GM20000 (cell line): ENCODE measurements at places on chromosomes 2 and 18.

DNA sequence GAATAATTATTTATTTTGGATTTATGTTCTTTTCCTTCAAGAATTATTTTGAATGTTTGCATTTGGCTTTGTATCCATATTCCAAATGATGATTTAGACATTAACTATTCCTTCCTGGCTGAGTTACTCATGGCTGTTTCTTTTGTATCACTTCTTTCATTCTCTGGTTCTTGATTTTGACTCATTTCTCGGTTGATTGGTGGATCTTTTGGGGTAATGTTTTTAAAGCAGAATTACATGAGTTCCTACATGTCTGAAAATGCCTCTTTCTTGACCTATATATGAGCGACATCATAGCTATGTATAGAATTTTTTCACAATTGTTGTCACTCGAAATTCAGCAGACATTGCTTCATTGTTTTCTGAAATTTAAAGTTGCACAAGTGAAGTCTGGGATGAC lies 39.5 kb downstream of the CYP26B1 start:
- DNase-seq, result no peak

DNA sequence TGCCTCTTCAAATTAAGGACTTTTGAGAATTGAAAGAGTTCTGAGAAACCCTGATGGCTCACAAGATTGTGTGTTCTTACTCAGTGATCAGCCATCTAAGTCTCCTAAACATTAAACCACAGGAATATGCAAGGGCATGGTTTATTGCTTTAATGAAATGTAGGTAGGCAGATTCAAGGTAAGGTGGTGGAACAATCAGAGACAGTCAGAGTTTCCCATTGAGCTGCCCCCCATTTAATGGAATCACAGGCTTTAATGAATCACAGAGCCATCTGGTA lies 107.8 kb upstream of the LRATD1 start:
- no peak for DNase-seq

GRCh38 chr2:179818546-179818945 lies 42.9 kb downstream of the ZNF385B start:
- DNase-seq, result no peak

DNA sequence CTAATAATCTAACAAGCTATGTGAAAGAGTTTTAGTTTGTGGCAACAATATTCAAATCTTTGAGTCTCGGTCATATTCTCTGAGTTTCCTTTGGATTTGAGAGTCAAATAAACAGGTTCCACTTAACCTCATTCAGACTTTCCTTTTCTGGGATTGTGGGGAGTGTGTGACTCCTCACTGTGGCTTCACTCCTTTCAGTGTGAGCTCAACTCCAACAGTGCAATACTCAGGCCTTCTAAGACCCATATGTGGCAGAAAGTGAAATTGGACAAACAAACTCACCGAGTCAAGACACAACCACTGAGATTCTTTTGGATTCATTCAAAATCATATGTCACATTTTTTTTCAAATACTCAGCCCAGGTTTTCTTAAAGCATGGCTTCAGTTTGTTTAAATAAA lies 25.4 kb downstream of the SLC9A4 start:
- no peak for DNase-seq

GRCh38 chr2:165725421-165725820 lies 68.6 kb downstream of the GALNT3 start:
- no peak for DNase-seq

- DNase-seq, result no peak
These were observed 36.3 kb downstream of the ATP9B start for GRCh38 chr18:79105455-79105854.

GRCh38 chr2:109129356-109129920 lies 433 bp downstream of the SH3RF3 start:
- peak; percentile 49 for DNase-seq

GRCh38 chr2:208250388-208250787 lies 4.5 kb downstream of the IDH1 start:
- no peak for DNase-seq
